Activated T-helper 1 cell treated with anti-CD3 and anti-CD28 coated beads, Interleukin-2, amount 50 U/mL, for 16 hours (primary cell): ENCODE measurements at places on chromosomes 2 and 18.

DNA sequence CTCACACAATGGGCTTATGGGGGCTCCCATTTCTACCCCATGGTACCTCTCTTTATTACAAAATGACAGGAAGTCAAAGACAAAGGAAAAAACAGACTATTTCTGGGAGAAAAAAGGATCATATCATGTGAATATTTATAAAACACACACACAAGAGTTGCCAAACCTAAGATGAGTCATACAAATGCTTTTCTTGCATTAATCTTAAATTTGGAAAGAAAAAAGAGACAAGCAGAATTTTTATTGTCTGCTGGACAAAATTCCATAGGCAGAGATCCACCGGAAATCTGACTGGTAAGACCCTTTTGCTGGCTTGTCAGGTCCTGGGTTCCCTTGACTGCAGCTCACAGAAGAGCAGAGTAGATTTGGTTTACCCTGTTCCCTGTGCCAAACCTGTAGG, 1732.3 kb upstream of the PIK3C3 start:
- DNase-seq: no peak

DNA sequence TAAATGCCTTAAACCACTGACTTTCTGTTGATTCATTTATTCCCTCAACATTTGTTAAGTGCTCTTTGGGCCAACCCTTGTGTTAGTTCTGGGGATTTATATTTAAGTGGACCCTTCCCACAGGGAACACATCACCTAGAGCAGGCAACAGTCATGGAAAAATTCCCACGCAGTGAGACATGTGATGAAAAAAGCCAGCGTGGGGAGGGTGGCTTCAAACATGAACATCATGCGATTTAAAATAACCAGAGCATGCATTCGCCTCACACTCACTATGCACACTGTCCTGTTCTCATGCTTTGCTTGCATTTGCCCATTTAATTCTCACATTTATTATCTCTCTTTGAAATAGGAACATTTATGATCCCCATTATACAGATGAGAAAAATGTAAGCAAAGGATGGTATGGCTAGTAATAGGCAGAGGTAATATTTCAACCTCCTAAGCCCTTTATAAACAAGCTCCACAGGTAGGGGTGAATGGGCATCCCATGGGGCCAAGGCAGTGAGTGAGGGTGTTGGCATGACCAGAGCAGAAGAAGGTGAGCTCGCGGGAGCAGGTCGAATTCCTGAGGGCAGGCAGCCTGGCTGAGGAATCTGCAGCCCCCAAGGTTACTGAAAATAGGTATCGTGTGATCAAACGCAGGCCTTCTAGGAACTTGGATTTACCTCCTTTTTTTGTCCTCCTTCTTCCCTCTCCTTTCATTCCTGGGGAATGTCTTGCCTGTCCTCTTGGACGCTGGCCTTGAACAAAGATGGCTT, 297.8 kb downstream of the MYCN start:
- DNase-seq: no peak

GRCh38 chr2:76341439-76341838, 630.7 kb upstream of the GCFC2 start:
- DNase-seq: no peak

DNA sequence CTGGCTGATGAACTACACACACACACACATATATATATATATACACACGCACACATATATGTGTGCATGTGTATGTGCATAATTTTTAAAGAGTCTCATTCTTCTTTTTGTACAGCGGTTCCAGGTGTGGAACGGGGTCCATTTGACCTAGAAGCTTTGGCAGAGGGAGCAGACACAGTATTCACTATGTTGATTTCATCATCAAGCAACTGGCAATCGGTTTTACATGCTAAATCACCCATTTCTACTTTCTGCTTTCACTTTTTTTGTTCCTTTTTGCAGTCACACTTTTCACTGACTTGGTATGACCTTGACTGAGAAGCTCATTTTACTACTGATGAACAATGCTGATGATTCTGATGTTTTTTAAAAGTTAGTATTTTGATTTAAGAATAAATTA, 63.0 kb upstream of the PGAP1 start:
- no peak for DNase-seq

GRCh38 chr2:45793305-45793962, 142.0 kb downstream of the PRKCE start:
- DNase-seq: no peak

- DNase-seq: no peak
Measured at GRCh38 chr2:40317761-40318160, 134.1 kb downstream of the SLC8A1 start.

DNA sequence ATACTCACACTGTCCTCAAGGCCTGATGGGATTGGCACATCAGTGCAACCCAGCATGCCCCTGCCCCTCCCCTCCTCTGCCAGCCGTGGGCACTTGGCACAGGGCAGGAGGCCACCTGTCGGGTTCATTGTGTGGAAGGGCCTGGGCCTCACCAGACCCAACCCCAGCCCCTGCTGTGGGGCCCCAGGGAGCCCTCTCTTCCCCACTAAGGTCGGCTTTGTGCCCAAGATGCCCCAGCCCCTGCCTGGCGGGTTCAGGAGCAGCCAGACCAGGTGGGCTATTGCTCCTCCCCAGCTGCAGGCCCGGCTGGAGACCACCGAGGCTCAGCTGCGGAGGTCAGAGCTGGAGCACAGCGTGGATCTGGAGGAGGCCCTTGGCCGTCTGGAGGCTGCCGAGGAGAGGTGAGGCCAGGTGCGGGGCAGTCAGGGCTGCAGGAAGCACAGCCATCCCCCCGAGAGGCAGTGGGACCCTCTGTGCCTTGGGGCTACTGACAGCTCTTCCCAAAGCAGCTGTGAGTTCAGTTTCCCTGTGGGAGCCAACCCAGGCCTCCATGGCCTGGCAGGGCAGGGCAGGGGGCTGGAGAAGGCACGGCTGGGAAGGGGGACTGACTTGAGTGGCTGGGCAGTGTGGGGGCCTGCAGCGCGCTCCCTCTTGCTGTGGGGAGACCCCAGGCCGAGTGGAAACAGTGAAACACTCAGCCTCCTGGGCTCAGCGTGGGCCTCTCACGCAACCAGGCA, 16.3 kb downstream of the CROCC2 start:
- no peak for DNase-seq

DNA sequence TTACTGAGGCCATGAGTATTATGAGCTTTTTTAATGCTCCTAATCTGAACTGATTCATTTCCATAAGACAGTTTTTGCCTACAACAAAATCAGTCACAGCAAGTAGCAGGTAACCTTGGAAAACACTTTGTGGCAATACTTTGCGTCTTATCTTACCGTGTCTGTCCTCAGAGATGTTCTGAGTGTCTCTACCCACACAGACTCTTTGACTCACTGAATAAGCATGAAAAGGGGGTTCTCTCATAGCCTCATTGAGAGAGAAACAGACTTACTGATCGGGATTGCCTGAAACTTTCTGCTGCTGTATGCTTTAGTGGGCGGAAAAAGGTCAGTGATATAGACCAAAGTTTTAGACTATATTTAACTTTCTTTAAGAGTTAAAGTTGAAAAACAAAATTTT, 92.6 kb downstream of the MYL12B start:
- no peak for DNase-seq

DNA sequence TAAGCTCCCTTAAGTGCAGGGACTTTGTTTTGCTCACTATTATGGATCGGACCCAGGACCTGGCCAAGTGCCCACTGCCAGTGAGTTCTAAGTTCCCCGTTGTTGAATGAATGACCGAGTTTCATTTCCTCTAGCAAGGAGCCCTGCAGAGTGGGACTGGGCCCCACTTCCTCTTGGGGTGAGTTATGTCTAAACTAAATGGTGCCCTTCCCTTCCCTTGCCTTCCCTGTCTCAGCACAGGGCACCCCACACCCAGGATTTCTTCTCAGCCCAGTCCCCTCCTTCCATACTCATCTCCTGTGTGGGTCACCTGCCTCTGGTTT, 195.3 kb upstream of the HS6ST1 start:
- DNase-seq: no peak

- DNase-seq: no peak
Measured at GRCh38 chr2:98308068-98308467, 38.2 kb upstream of the CNGA3 start.

GRCh38 chr2:187206071-187206470, 242.0 kb downstream of the CALCRL start:
- DNase-seq: no peak

- no peak for DNase-seq
Measured at GRCh38 chr2:120630031-120630701, 105.5 kb upstream of the GLI2 start.

GRCh38 chr2:206457188-206457634, 13.9 kb downstream of the ADAM23 start:
- no peak for DNase-seq

- DNase-seq: no peak
Measured at GRCh38 chr18:78692105-78692504, 287.5 kb upstream of the SALL3 start.

GRCh38 chr2:159144776-159145614, 141.5 kb downstream of the WDSUB1 start:
- no peak for DNase-seq

GRCh38 chr2:237260039-237260620, 153.8 kb downstream of the COL6A3 start:
- DNase-seq: no peak

GRCh38 chr2:230956827-230957755, 32.0 kb upstream of the GPR55 start:
- no peak for DNase-seq

- DNase-seq: no peak
Measured at GRCh38 chr18:58061349-58061748, 17.3 kb downstream of the NEDD4L start.

- no peak for DNase-seq
Measured at GRCh38 chr2:238997684-238998083, 149.8 kb downstream of the TWIST2 start.

- no peak for DNase-seq
Measured at GRCh38 chr18:48827291-48828193, 123.2 kb downstream of the SMAD7 start.

DNA sequence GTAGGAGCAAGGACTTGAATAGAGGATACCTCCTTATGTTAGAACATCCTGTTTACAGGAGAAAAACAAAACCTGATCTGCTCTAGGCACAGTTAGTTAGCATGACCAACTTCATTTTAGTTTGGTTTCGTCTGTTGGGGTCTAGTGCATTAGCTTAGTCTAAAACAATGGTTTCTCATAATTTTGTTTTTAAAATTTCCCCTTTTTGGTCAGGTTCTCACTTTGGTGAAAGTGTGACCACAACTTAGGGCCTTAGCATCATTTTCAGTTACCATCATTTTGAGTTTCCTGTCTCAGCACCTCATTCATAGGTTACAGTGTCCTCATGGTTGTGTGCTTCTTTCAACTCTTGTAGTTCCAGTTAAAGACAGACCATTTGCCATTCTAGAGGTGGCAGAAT, 1277.0 kb upstream of the SLC39A10 start:
- DNase-seq: no peak

- no peak for DNase-seq
Measured at GRCh38 chr2:186755066-186755465, 61.2 kb downstream of the FAM171B start.

- no peak for DNase-seq
Measured at GRCh38 chr2:43238813-43239212, 12.4 kb upstream of the ZFP36L2 start.

DNA sequence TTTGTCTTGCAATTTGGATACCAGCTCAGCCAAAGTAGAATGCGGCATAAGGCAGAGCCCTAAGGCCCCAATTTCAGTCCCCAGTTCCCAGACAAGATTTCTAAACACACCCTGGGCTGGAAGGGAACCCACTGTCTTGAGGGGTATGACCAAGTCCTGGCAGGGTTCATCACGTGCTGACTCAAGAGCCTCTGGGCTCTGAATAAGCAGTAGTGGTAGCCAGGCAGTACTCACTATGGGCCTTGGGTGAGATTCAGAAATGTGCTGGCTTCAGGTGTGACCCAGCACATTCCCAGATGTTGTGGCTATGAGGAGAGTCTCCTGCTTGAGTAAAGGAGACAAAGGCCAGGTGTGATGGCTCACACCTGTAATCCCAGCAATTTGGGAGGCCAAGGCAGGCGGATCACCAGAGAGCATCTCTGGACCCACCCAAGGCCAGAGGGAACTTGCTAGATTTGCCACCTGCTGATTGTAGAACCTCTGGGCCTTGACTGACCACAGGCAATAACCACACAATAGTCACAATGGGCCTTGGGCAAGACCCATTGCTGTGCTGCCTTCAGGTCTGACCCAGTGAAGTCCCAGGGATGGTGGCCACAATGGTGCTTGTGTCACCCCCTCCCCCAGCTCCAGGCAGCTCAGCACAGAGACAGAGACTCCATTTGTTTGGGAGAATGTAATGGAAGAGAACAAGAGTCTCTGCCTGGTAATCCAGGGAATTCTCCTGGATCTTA, 74.9 kb downstream of the ATL2 start:
- DNase-seq: no peak

GRCh38 chr18:49161627-49162026, 210.9 kb upstream of the SMAD7 start:
- DNase-seq: no peak

DNA sequence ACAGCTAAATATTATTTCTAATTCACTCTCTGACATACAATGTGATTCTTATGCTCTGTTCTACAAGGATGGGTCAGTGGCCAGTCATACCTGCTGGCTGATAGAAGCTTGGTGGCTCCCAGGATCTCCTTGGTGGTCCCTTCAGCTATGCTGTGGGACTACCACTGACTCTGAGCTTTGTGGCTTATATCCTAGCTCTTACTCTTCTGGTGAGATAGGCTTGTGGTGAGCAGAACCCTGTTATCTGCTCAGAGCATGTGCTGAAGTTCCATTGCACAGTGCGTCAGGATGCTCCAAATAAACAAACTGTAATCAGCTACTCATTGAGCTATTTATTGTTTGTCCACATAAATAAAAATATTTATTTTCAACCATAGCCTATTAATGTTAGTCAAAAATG, 51.7 kb downstream of the MFSD6 start:
- DNase-seq: no peak

DNA sequence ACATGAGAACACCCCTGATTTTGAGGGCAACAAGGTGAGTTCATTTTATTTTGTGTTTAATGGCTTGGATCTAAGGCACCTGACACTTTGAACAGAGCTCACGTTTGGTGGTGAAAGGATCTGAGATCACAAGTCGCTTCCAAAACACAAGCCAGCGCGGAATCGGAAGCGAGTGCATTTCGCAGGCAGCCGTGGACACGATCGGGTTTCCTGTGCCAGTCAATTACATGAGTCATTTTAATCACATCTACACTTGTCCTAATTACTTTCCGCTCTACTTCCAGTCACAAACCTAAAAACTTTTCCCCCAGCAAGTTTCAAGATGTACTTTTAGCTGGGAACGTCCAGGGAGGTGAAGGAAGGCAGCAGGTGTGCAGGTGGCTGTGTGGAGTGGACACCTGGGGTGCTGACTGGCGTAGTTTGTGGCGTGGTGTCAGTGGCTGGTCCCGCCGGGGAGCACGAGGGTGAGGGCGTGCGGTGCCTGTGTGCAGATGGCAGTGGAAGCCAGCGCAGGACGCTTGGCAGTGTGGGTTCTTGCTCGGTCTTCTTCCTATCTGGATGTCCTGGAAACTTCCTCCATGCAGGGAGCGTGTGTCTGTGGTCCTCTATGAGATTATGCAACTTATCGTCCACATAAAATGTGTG, 75.6 kb downstream of the DCDC2C start:
- no peak for DNase-seq

DNA sequence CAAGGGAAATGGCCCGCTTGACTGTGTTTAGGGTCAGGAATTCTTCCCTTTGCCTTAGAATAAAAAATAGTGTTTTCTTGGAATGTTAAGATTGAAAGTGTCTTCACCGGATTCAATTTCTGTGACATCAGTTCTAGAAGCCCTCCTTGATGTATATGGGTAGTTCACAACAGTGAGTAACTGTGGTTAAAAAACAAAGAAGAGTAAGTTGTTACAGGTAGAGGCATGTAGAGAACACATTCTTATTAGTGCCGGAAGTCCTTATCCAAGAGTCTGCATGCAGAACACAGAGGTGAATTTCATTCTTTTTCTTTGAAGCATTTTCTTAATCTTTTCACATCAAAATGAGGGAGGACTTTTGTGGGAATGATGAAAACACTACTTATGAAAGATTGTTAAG, 105.5 kb downstream of the FMNL2 start:
- no peak for DNase-seq
